Mesenteric fat pad (tissue), 1 donor: ENCODE measurements at places on chromosomes 2 and 18. TPM values are rescaled to one million over a fixed set of nuclear protein-coding genes. Genes with fewer than 3 reads are reported as not detected.
A peak's percentile ranks its signal among the peaks of the same experiment; 100 is the strongest.

The LONRF2 gene
- total RNA-seq = 5.9 TPM

DNA sequence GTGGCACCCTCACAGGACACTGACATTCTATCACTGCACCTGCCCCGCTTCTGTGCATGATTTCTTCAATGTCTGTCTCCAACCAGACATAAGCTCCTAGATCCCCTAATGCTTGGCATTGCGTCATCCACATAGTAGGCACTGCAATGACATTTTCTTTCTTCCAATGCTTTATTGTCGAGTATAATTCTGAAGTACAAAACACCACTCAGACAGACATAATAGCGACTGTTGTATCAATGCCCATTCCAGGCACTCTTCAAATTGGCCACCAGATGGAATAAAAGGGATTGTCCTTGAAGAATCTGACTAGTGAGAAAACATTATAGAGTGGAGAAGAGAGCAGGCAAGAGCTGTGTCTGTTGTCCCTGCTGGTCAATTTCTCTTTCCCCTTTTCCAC lies 89.0 kb downstream of the LPIN1 start:
- DNase-seq = no peak

The TEKT4 gene
- total RNA-seq = 0.22 TPM

GRCh38 chr2:2564300-2565078 lies 233.4 kb upstream of the MYT1L start:
- peak; percentile 68 for DNase-seq

- DNase-seq = no peak
Observed at GRCh38 chr18:47163241-47163640, 12.9 kb downstream of the IER3IP1 start.

DNA sequence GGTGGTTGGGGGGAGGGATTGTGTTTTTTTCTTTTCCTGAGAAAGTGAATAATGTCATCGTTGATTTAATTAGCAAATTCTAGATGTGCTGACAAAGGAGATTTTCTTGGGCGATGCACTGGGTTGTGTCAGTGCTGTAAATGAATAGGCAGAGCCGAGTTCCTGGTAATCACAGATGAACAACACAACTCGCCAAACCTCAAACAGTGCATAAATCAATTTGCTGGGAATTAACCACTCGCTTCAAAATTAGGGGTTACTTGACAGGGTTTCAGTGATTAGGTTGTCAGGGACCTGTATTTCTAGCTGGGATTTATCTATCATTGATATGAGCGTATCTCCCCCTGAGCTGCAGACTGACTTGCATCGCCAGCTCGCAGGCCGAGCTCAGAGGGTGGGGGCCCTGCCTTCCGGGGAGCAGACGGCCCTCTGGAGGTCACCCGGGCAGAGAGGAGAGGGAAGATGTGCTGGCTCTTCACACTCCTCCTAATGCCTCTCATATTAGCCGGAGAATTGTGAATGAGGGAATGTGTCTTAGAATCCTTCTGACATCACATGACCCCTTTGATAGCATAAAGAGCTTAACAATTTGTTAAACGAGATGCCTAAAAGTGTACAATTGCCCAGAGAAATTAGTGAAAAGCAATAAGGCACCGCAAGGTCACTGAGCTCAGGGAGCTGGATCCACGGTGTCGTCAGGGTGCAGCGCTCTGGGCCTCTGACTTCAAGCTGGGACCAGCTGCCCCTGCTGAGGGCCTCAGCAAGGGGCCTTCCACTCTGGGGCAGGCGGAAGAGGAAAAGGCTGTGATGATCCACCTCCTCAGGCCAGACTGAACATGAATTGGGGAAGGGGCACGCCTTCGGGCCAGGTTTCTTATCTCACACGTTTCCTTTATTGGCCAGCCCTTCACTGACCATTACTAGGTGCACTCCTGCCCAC lies 48.9 kb downstream of the SMIM21 start:
- no peak for DNase-seq

The DSEL gene
- 19.8 TPM for total RNA-seq

The ANAPC1 gene
- total RNA-seq = 37.4 TPM

The NCL gene
- total RNA-seq = 512 TPM

The NPAS2 gene
- 32.1 TPM for total RNA-seq

DNA sequence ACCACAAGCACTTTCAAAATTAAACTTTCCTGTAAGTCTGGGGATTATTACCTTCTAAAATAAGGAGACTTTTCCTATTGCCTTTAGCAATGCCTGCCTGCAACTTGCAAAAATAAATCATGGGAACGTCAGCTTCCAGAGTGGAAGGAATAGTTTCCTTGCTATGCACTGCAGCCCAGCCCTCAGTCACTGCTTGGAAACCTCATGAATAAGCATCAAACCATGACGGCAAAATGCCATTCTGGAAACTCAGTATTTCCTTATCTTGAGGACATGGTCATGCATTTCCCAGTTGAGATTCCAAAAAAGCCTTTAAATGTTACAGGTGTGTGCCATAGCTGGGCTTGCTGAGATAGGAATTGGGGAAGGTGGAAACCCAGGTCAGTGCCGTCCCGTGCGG lies 84.2 kb upstream of the OTOS start:
- no peak for DNase-seq

DNA sequence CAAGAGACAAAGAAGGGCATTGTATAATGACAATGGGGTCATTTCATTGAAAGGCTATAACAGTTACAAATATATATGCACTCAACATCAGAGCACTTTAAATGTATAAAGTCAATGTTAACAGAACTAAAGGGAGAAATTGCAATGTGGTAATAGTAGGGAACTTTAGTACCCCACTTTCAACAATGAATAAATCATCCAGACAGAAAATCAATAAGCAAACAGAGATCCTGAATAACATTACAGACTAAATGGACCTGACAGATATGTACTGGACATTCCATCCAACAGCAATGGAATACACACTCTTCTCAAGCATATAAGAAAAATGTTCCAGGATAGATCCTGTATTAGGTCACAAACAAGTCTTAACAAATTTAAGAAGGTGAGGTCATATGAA lies 90.5 kb upstream of the ALKAL2 start:
- no peak for DNase-seq

GRCh38 chr18:56307354-56308170 lies 330.8 kb downstream of the TXNL1 start:
- DNase-seq = no peak

DNA sequence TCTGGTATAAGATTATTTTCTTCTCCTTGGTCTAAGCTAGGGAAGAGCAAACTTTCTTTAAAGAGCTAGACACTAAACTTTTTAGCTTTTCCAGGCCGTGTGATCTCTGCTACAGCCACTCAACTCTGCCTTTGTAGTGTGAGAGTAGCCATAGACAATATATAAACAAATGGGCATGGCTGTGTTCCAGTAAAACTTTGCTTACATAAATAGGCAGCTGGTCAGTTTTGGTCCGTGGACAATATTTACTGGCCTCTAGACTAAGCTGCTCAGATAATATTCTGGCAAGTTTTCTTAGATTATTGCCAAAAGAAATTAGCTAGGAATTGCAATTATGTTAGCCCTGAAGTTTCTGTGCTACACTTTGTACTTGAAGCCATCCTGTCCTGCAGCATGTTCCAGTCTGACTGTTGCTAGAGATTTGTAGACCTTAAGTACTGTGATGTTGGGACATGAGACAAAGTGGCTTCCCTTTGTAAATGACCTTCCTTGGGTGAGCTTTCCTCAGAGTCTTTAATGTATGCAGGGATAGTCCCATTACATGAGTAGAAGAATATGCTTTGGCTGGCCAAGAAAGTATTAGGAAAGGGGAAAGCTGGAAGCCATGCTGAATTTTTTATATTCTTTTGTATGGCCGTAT lies 126.9 kb downstream of the SOX11 start:
- DNase-seq = no peak

DNA sequence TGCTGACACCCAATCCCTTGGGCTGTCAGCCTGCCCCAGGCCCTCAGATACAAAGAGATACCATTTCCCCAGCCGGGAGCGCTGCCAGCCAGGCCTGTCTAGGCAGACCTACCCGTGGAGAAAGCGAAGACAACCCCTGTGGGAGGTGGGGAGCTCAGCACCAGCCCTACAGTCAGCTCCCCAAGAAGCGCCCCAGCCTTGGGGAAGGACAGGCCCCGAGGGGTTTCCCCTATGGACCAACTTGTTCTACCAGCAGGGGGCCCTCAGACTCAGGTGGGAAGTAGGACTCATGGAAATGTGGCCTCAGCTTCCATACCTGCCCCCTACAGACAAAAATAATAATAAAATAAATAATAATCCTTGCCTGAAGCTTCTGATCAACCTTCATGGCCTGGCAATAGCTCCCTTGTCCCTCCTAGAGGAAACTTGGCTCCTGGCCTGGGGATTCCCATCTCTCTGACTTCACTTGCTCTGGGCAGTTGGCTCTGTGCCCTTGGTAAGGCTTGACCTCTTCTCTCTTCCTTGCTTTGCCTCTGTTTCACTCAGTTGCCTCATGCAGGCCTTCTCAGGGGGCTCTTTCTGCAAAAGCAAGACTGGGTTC lies 7.0 kb downstream of the SLC35F6 start:
- DNase-seq = no peak

DNA sequence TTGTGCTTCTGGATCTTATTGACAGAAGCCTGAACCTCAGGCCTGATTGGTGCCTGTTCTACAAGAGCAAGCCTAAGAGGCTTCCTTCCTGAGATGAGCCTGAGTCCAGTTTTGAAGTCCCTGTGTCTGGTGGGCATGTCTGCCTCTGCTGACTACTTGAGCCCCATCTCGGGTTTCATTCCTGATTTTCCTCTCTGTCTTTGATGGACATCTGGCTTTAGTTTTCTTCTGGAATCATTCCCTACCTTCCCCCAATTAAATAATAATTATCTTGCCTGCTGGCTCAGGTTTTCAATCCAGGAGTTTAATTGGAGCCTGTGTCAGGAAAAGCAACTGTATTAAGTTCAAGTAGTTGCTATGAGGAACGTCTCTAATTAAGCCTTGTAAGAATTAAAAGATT lies 135.5 kb upstream of the MC4R start:
- no peak for DNase-seq

The EMILIN2 gene
- 37.2 TPM for total RNA-seq

DNA sequence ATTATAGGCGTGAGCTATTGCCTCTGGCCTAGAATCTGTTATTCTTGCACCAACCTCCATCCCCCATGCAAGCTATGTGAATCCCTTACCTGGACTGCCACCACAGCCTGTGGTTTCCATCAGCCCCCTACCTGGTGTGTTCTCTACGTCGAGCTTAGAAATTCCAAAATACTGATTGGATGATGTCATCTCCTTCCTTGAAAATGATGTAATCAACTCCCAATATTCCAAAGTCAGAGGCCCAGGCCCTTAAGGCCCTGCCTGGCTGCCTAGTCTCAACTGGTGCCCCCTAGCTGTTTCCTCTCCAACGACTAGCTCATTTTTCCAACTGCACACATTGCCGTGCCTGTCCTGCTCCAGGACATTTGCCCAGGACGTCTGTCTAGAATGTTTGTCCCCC lies 41.3 kb upstream of the GBX2 start:
- DNase-seq = no peak
